ENCODE measurements at places on chromosomes 7 and 10.

DNA sequence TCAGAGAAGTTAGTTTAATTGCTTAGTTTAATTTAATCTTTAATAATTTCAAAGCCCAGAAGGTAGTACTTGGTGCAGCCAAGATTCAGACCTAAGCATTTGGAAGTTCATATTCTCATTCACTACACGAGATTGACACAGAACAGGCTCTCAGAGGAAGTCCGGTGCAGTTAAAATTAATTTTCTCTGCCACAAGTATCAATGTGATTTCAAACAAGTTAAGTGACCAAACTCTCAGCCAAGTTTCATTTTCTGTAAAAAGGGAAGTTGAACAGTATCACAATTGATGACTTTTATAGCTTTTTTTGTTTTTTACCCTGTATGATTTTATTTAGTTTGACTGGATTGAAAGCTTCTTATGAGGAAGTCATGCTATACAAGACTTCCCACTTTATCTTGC is 1494.9 kb upstream of the LRRTM3 start:
- no peak for DNase-seq

DNA sequence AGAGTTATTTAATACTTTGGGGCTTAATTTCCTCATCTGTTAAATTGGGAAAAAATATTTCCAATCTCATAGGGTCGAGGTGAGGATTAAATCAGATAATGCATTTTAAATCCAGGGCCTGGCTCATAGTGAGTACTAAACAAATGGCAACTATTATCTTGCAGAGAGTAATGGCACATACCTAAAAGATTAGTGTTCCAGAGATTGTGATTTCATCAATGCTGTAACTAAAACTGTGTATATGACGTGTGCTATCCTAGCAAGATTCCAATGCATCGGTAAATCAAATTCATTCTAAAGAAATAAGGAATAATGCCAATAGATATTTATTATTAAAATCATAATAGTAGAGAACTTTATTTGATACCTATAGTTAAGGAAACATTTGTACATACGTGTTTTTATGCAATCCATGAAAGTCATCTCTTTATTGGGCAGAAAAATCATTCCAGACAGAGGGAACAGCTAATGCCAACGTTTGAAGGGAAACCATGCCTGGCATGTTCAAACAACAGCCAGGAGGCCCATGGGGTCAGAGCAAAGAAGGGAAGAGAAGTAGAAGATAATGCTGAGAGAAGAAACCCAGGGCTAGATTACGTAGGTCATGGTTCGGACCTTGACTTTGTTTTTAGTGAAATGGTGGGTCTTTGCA is 174.8 kb upstream of the AGR3 start:
- no peak for DNase-seq

- no peak for DNase-seq
Observed at GRCh38 chr10:69855346-69856111, 53.8 kb downstream of the COL13A1 start.

- no peak for DNase-seq
Observed at GRCh38 chr10:21260506-21261149, 264.9 kb downstream of the SKIDA1 start.

GRCh38 chr7:30114536-30115238 is 20.1 kb upstream of the MTURN start:
- no peak for DNase-seq

DNA sequence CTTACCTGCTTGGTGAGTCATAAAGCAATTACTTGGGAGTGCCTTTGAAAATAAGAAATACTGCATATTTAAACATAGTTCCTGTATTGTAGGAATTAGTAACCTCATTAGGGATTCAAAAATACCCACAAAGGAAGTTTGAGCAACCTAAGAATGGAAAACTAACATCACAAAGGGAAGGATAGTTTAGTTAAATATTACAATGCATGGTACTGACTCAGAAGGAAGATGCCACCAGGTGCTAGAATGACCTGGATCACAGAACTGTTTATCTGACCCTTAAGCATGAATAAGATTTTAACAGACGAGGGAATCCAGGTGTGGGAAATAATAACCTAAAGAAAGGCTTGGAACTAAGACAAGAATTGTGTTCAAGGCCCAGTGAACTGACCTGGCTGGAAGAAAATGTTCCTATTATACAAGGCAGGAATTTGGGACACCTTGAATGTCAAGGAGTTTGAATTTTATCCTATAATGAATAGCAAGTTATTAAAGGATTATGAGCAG is 106.4 kb downstream of the GSAP start:
- no peak for DNase-seq

- no peak for DNase-seq
Observed at GRCh38 chr7:52257890-52258289, 777.5 kb upstream of the POM121L12 start.

DNA sequence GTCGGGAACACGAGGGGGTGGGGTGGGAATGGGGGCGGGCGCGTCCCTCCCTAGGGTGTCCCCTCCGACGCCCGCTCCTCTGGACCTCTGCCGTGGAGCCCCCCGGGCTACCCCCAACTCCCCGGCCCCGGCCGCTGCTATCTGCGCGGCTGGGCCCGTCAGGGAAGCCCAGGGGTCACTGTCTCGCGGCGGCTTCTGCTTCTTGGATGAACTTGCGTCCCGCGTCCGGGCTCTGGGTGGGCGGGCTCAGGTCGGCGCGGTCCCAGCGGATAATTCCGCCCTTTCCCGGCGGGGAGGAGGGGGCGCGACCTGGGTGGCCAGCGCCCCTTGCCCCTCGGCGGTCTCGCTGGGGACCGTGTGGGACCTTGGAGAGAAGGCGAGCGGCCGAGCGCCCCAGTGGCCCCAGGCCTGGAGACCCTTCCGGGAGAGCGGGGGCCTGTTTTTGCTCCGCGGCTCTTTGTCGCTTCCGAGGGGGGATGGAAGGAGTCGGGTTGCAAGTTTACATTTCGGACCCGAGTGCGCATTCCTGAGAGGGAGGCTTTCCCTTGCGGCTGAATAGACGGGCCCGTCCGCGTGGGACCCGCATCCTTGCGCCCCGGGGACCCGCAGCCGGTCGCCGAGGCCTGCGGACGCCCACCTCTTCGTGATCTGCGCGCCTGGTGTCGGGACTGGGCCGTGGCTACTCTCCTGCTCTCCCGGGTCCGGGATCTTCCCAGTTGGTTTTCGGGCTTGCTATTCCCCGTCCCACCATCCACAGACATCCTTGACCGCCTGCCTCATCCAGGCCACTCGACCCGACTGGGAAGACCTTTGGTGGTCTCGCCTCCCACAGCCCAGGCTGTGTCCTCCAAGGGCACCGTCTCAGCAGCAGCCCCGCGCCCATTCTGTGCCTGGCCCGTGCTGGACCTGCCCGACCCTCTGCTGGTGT is 812 bp downstream of the DOCK1 start:
- no peak for DNase-seq

GRCh38 chr7:158949359-158949758 is 93.0 kb downstream of the DYNC2I1 start:
- DNase-seq = no peak
